ENCODE measurements at places on chromosomes 11 and 22. TPM values are rescaled to one million over a fixed set of nuclear protein-coding genes. Genes with fewer than 3 reads are reported as not detected.

Gene SCGB1C1
- not detected for total RNA-seq

Gene CARD16
- 11.6 TPM for total RNA-seq

Gene C11orf97
- not detected for total RNA-seq

Gene OR52I1
- not detected for total RNA-seq

Gene FOLR2
- total RNA-seq = not detected

Gene SCGB1D2
- not detected for total RNA-seq

Gene SYT8
- not detected for total RNA-seq

Gene TSGA10IP
- total RNA-seq = not detected

Gene TM7SF2
- total RNA-seq = 18.1 TPM

Gene MPPED1
- total RNA-seq = not detected

Gene KCNJ11
- total RNA-seq = 0.43 TPM

Gene BRD1
- 23.6 TPM for total RNA-seq

Gene FAM181B
- not detected for total RNA-seq

Gene OR5F1
- total RNA-seq = not detected

Gene CRYAB
- not detected for total RNA-seq

Gene C22orf31
- not detected for total RNA-seq

All from activated CD4-positive, alpha-beta T cell treated with anti-CD3 and anti-CD28 coated beads for 36 hours (primary cell).